ENCODE measurements at places on chromosomes 1 and 21.
A peak's percentile ranks its signal among the peaks of the same experiment; 100 is the strongest.

DNA sequence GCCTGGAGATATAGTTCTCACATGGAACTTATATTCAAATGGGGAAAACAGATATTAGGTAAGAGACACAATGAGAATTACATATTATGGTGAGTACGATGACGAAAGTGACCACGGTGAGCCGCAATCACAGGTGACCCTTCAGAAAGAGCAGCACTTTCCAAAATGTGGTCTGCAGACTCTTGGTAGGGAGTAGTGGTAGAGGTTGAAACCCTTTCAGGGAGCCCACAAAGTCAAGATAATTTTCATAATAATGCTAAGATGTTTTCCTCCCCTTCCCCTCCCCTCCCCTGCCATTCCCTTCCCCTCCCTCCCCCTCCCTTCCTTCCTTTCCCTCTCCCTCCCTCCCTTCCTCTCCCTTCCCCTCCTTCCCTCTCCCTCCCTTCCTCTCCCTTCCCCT, 83.5 kb upstream of the AKT3 start:
- DNase-seq: no peak

GRCh38 chr1:68495532-68495931, 1.4 kb downstream of the DEPDC1 start:
- DNase-seq: peak; percentile 16

DNA sequence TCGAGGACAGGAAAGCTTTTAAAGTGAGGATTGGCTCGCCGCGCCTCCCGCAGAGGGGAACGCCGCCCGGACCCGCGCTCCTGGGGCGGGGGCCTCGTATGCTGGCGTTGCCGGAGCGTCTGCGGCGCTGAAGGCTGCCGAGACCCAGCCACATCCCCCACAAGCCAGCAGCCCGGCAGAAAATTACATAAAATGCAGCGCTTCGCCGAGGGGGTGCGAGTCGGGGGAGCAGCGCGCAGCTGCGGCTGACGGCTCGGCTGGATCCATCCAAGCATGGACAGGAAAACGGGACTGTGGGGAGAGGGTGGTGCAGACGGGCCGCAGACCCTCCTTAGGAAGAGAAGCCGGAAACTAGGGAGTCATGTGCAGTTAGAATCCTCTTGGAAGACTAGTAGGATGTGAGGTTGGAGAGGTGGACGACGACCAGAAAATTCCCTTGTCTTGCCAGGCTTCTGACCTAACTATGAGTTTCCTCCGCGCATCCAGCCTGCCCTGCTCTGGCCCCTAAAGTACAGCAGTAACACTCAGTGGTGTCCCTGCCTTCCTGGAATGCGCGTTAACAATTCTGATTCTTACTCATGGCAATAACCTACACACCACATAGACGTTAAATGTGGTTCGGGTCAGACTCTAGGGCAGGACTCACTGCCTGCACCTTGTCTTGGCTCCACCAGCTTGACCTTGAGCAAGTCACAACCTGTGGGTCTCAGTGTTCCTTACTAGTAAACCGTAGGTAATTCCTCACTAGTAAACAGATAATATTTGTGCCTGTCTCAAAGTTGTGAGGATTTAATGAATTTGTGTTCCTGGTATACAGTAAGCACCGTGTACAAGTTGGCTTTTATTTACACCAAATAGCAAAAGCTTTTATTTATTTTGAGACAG, 953 bp upstream of the BRWD1 start:
- peak; percentile 34 for DNase-seq

GRCh38 chr1:214662223-214662785, 59.3 kb downstream of the CENPF start:
- no peak for DNase-seq

GRCh38 chr1:3195480-3195815, 126.4 kb downstream of the PRDM16 start:
- DNase-seq: no peak

DNA sequence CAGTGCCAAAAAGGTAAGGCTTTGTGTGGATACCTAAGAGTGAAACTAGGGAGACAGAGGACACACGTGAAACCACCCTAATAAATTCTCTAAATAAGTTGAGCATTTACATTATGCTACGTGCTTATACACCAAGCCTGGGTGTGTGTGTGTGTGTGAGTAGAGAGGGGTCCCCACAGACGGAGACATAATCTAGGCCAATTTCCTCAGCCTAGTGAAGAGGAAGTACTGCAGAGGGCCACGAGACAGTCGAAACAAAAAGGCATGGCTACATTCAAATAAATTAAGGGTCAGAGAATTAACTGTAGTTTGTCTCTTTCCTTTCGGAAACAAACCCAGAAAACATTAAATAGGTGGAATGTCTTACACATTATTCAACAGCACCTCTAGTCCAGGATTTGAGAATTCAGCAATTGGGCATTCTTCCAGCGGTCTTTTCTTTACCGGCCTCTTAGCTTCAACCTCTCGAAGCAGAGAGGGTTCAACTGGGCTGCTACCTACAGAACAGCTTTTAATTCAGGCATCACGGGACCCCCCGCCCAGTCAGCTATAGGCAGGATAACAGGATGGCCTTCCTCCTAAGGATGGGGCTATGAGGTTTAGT, 75.0 kb downstream of the DESI2 start:
- no peak for DNase-seq

DNA sequence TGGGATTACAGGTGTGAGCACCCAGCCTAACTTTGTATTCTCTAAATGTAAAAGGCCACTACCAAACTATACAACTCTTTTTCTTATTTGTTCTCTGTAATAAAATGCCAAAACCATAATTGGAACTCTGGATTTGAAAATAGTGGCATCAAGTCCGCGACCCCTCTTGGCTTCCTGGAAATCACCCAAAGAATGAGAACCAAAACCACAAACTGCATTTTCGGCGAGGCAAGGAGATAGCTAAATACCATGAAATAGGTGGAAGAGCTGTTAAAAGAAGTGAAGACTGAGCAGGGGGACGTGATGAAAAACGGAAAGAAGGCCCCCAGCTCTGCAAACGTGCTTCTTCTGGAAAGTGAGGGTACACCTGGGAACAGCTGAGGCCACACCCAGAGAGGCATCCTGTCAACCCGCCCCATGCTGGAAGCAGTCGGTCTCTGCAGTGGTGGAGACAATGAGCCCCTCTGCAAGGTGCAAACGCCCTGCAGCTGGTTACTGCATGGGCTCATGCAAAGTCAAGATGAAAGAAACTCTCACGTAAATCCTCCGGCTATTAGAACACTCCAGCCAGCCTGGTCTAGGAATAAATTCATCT, 22.5 kb downstream of the VPS26C start:
- DNase-seq: no peak

DNA sequence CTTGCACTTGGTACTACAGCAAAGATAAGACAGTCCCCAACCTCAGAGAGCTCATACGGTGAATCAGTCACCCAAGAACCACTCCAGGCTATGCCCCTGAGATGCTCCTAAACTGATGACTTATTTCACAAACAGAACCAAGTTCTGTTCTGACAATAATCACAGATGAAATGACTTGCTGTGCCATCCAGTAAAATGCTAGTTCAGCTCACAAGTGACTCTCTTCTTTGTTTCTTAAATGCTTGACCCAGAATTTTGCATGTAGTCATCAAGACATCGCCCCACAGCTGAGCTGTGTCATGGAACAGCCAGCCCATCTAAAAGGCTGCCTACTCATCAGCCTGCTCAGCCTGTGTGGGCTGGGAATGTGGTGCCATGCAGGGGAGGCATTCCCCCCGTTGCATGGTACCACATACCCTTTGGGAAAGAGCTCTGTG, 6.1 kb upstream of the SLC19A2 start:
- DNase-seq: no peak

- DNase-seq: no peak
These were observed 6.1 kb upstream of the PHLDA3 start for GRCh38 chr1:201475130-201475529.

GRCh38 chr1:211529011-211529410, 37.0 kb upstream of the RD3 start:
- no peak for DNase-seq

GRCh38 chr1:99636647-99637175, 9.2 kb upstream of the PALMD start:
- DNase-seq: no peak

GRCh38 chr1:228100822-228101613, 2.1 kb downstream of the C1orf35 start:
- DNase-seq: peak; percentile 10

GRCh38 chr1:59816318-59816878, 1.6 kb downstream of the HOOK1 start:
- DNase-seq: no peak

- no peak for DNase-seq
These were observed 47.7 kb downstream of the MEF2D start for GRCh38 chr1:156452907-156453306.

DNA sequence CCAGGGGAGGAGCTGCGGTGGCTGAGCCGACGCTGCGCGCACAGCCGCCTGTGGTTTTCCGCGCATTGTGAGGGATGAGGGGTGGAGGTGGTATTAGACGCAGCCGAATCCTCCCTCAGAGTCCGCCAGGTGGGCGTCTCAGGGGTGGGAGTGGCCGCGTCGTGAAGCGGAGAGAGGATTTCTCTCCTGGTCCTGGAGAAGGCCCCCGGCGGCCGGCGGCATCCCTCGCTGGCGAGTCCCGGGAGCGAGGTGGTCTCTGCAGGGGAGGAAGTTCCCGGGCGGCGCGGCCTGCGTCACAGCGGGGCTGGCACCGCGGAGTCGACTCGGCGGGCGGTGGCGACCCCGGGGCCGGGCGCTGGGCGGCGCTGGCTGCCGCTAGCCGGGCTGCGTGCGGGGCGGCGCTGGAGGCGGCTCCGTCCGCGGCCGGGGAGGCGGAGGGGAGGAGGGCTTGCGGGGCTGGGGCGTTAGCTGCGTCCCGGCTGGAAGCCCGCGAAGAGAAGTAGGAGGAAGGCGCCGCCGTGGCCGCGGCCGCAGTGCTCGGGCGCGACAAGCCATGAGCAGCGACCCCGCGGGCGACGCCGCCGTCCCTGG, at the start of gene LRRC8C:
Gene LRRC8C (plus strand): TSS at position 464 of the 591 bp plus-strand sequence. CDS start 53,354 bp downstream, outside the sequence.
- peak; percentile 89 for DNase-seq

DNA sequence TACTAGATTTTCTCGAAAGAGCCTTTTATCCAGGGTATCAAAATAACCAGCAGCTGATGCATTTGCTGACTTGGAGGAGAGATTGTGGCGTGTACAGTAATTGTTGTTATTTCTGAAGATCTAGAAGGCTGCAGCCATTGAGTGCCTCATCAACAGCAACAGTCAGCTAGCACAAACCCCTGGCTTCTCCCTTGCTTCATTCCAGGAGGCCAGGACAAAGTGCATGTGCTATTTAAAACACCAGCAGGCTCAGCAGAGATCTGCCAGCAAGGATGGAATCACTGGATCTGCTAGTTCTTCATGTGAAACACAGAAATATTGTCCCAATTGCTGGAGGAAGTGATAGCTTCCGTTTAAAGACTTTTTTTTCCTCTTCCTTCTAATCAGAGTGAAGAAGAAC, 2.8 kb upstream of the NGF start:
- DNase-seq: no peak

GRCh38 chr1:98904684-98905083, 100.0 kb downstream of the PLPPR5 start:
- no peak for DNase-seq

GRCh38 chr1:119887427-119887826, 8.9 kb downstream of the ADAM30 start:
- DNase-seq: no peak

DNA sequence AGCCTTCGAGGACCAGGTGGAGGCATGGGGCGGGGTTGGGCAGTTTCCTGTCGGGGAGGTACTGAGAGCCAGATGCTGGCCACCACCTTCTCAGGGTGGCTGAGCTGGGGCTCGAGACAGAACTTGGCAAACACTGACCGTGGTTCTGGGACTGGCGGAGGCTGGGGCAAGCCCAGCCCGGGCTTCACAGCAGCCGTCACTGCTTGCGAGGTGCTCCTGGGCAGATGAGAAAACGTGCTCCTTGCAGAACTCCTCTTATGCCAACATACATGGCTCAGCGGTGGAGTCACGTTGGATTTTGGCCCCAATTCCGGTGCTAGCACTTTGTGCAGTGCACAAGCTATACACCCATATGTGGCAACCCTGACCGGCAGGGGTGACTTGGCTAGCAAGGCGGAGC, 69.2 kb downstream of the RUNX3 start:
- no peak for DNase-seq

- no peak for DNase-seq
These were observed 3.2 kb upstream of the QSOX1 start for GRCh38 chr1:180151508-180151907.

DNA sequence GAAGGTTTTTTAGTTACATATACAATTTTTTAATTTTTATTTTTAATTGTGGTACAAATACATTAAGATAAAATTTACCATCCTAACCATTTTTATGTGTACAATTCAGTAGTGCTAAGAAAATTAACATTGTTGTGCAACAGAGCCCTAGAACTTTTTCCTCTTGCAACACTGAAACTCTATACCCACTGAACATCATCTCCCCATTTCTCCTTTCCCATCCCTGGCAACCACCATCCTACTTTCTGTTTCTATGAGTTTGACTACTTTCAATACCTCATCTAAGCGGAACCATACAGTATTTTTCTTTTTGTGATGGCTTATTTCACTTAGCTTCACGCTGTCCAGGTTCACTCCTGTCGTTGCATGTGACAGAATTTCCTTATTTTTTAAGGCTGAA, 54.1 kb downstream of the PALMD start:
- DNase-seq: no peak

- DNase-seq: no peak
These were observed 64.6 kb downstream of the CAPN2 start for GRCh38 chr1:223776826-223777454.

DNA sequence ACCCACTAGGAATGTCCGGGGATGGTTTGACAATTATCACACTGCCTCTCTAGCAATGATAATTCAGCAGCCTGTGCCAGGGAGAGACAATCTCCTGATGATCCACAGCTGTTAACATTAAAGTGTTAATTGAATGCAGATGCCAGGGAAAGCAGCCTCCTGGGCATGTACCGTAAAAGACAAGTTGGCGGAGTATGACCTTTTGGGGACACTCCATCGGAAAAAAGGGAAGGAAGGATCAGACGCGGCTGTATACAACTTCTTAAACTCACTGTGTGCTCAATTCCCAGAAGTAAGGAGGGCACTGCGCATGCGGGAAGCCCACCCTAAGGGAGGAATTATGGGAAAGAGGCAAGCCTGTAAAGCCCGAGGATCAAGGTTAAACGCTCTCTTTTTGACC, 62.6 kb downstream of the MAP3K7CL start:
- no peak for DNase-seq

- DNase-seq: peak; percentile 65
These were observed 47.8 kb upstream of the SRSF10 start for GRCh38 chr1:24027838-24028468.

- DNase-seq: no peak
These were observed 129.5 kb upstream of the BEND5 start for GRCh38 chr1:48906164-48906563.

GRCh38 chr21:44965251-44966022, 25.6 kb downstream of the SLX9 start:
- no peak for DNase-seq

DNA sequence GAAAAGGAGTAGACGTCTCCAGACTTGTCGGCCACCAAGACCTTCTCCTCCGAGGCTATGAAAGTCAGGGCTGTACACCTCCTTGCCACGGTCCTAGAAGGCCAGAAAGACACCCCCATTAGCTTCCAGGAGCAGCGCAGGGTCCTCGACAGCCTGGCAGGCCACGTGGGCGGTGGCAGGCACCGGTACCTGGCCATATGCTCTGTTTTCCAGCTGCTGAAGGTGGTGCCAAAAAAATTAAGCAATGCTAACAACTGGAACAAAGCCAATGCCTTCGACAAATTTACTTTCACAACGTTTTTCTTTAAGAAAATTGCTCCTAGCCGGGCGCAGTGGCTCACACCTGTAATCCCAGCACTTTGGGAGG, 15.9 kb downstream of the WDR4 start:
- DNase-seq: no peak

GRCh38 chr21:20646431-20647165, 351.6 kb upstream of the NCAM2 start:
- DNase-seq: no peak

- no peak for DNase-seq
These were observed 7.5 kb upstream of the SOX13 start for GRCh38 chr1:204065174-204065985.
